ENCODE measurements at places on chromosomes 12 and 14.
A peak's percentile ranks its signal among the peaks of the same experiment; 100 is the strongest.

DNA sequence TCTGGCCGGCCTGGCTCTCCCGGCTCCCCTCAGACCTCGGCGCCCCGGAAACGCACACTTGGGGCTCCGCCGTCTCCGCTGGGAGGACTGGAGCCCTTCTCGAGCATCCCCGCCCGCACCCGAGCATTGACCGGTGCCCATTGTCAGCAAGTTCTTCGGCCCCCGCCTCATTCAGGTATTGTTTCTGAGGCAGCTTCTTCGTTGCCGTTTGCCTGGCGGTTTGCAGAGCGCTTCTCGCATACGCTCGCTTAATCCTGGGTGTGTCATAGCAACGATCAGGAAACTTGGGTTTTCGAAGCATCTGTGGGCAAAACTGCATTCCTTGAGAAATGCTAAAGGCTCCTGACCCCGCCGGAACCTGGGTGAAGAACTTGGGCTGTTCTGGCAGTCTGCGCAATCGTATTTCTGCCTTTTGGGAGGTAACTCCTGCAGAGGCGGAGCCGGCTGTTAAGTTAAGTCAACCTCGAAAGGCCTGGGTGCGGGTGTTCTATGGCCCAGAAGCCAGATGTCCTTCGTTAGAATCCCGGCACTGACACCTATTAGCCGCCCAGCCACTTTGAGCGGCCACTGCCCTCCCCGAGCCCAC, 518 bp downstream of the GSKIP start:
- DNase-seq: peak; percentile 27

DNA sequence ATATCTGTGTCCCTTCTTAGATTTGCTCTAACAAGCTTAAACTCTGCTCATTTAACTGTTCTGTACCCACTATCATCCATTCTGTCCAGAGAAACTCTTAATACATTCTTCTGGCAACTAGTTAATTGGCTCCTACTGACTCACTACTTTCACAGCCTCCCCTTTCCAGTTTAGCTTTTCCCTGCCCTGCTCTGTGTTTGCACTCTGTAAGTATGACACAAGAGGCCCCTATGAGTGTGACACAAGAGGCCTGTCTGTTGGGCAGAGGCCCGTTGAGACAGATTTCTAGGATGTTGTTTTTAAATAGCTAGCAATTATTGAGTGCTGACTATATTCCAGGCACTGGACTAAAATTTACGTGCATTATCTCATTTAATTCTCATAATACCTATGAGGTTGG, 246.0 kb upstream of the DAAM1 start:
- no peak for DNase-seq

GRCh38 chr12:44859998-44860689, 16.0 kb downstream of the NELL2 start:
- no peak for DNase-seq

- no peak for DNase-seq
These were observed 65.9 kb downstream of the CMKLR1 start for GRCh38 chr12:108273217-108273616.

DNA sequence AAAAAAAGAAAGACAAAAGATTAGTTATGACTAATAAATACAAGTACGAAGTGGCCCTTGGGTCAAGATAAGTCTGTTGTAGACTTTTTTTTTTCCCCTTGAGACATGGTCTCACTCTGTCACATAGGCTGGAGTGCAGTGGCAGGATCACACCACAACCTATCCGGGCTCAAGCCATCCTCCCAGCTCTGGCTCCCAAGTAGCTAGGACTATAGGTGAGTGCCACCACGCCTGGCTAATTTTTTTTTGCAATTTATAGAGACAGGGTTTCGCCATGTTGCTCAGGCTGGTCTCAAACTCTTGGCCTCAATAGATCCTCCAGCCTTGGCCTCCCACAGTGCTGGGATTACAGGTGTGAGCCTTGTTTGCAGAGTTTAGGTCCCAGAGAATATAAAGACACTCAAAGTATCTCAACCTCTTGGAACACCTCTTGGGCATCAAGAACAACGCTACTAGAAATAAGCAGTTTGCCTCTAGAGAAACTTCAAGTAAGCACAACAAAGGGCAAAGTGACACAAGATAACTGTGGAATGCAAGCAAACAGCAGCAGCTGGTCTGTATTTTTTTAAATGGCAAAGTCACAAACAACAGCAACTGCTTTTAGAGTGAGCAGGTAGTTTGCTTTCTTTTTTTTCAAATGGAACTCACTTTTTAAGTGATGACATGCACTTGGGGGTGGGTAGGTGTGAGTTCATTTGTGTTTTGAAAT, 3.9 kb upstream of the MDM2 start:
- DNase-seq: no peak

- no peak for DNase-seq
These were observed 34.9 kb downstream of the GPHB5 start for GRCh38 chr14:63283884-63284248.

- no peak for DNase-seq
These were observed 11.6 kb downstream of the SIX1 start for GRCh38 chr14:60637479-60638315.

- no peak for DNase-seq
These were observed 890.8 kb upstream of the USP15 start for GRCh38 chr12:61369241-61369910.

- no peak for DNase-seq
These were observed 374.9 kb downstream of the SLC6A15 start for GRCh38 chr12:84537666-84538065.

- no peak for DNase-seq
These were observed 31.9 kb downstream of the SERPINA3 start for GRCh38 chr14:94644102-94644535.

DNA sequence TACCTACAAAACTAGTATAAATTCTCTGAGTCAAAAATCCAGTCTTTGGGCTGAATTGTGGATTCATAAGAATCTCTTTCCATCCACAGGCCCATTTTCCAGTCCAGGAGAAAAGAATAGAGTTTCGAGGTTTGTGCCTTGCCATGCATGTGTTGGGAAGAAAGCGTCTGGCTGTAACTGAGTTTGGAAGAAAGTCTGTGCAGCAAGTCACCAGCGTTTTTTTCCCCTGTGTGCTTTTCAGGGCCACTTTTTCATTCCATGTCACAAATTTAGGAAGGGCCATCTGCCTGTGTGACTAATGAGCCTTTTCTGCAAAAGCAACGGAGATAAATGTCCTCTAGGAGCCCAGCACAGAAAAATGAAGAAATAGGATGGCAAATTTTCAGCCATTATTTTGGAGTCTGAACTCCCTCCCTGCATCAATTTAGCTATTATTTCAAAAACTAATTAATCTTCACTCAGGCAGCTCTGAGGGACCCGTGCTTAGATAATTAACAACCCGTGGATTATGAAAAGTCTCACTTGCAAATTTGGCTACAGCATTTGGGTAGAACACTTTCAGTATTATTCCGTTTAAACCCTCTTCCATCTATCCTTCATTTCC, 261.5 kb downstream of the SUDS3 start:
- DNase-seq: no peak

GRCh38 chr14:76426161-76426696, 50.3 kb downstream of the ESRRB start:
- no peak for DNase-seq

- no peak for DNase-seq
These were observed 85.4 kb downstream of the PIWIL1 start for GRCh38 chr12:130423136-130423535.

GRCh38 chr12:107014055-107014454, 27.1 kb upstream of the MTERF2 start:
- DNase-seq: no peak

DNA sequence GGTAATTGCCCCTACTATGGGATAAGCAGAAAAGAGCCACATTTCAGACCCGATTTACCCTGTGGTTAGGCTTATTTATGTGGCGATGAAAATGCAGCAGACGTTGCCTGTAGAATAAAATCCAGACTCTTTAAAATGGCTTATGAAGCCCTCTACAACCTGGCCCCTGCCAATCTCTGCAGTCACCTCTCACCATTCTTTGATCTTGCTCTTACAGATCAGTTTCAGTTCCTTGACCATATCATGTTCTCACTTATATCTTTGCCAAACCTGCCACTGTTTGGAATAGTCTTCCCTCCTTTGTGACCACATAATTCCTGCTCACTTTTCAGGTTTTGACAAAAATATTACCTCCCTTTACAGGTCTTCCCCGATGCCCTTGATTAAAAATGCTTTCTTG, 264.3 kb upstream of the GARIN6 start:
- DNase-seq: no peak

DNA sequence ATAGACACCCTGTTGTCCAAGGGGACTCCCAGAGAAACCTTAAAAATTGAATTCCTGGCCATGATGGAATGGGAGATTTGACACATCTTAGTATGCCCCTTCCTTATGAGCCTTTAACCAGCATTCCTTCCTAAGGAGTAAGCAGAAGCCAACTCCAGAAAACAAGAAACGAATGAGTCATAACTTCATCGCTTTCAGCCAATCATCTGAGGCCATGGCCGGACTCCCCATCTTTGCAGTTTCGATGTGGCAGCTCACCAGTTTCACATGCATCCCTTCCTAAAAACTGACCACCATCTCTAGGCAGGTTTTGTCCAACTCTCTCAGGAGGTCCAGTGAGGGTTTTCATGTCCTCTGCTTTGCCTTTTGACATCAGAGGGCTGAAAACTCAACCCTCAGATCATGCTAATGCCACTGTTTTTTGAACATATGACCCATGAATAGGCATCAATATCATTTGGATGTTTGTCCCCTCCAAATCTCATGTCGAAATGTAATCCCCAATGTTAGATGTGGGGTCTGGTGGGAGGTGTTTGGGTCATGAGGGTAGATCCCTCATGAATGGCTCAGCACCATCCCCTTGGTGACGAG, 19.9 kb downstream of the DAAM1 start:
- no peak for DNase-seq
